ENCODE measurements at places on chromosomes 2 and 18. TPM values are rescaled to one million over a fixed set of nuclear protein-coding genes. Genes with fewer than 3 reads are reported as not detected.

PLGLB2 gene
- 2.4 TPM for total RNA-seq

MAP3K19 gene
- total RNA-seq, result not detected

UGT1A9 gene
- not detected for total RNA-seq

ACMSD gene
- not detected for total RNA-seq

TRIM54 gene
- total RNA-seq, result not detected

VWA3B gene
- 0.17 TPM for total RNA-seq

UGT1A5 gene
- not detected for total RNA-seq

EGR4 gene
- total RNA-seq, result not detected

- no peak for DNase-seq
These were observed 114.9 kb downstream of the GALNT13 start for GRCh38 chr2:153986488-153987229.

DNA sequence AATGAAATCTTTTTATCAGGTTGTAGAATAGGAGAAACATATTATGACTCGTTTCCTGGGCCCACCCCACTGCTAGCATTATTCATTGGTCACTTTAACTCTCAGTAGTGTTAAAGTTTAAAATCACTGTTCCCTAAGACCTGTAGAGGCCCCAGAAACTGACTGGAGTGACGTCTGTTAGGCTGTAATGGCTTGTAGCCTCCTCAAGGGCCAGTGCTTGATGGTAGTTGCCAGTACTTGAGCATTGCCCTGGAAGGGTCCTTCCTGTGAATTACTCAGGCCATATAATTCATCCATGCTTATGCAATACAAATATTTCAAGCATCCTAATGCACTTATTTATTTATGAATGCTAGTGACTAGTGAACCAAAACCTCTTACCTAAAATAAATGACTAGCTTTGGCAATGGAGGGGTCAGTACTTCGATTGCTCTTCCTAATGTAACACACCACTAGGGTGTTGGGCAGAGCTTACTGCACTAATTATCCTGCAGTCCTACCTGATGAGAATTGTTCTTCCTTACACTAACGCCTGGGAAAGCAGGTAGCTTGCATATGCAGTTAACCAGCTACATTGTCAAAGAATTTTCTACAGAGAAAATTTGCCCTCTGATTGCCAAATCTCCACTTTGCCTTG is 31.2 kb downstream of the ARHGAP25 start:
- no peak for DNase-seq

GRCh38 chr2:45280794-45281193 is 271.5 kb upstream of the SIX2 start:
- DNase-seq, result no peak

DNA sequence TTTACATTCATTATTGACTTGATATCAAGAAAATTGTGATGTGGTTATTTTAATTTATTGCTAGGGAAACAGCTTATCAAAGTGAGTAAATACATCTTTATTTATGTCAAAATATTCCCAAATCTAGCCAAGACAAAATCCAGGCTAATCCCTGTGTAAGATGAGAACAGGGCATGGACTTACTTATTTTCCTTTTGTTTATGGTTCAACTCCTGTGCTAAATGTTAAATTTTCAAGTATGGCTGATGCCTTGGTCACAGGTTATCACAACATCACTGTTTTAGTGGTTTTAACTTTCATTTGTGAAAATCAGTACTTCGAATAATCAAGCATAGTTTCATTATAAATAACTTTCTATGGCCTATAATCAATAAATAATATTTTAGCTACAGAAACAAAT is 657.0 kb upstream of the SYT4 start:
- DNase-seq, result no peak

- no peak for DNase-seq
These were observed 237.8 kb upstream of the RAB6C start for GRCh38 chr2:129741623-129742022.

- no peak for DNase-seq
These were observed 12.2 kb downstream of the MYOM1 start for GRCh38 chr18:3207565-3207964.

- no peak for DNase-seq
These were observed 521.8 kb upstream of the ID2 start for GRCh38 chr2:8159966-8160603.

GRCh38 chr2:148860037-148860436 is 15.0 kb upstream of the KIF5C start:
- no peak for DNase-seq

GRCh38 chr2:68435615-68436014 is 31.5 kb downstream of the FBXO48 start:
- DNase-seq, result no peak

DNA sequence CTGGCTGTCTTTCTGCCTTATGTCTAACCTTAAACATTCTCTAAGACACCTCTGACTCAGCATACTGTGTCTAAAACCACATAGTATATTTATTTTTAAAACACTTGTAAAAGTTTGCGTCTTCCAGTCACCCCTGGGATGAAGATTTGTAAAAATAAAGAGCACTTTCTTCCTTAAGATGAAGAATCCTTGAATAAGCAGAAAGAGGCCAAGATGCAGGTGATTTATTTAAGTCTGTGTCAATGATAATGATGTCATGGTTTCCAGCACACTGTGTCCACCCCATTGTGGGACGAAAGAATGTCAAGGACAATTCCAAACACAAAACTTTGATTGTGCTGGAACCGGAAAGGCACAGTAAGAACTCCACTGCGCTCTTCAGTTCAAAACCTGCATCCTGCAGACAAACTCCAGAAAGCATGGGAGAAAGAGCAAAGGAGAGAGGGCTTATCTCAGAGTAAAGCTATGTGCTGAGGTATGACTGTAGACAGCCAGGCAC is 92.9 kb downstream of the ZEB2 start:
- no peak for DNase-seq

DNA sequence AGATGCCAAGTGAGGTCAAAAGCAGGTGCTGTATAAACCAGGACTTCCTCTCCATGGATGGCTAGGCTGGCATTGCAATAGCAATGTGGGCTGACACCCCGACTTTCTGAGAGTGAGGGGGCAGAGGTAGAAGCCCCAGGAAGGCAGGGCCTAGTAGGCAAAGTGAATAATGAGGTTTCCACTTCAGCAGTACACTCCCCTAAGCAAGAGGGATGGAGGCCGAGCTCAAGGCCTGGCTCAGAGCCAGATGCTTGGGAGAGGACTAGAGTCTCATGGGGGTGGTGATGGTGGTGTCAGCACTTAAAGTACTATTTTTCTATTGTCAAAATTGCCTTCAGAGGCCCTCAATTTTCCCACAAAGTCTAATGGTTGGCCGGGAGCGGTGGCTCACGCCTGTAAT is 41.6 kb upstream of the HK2 start:
- DNase-seq, result no peak

DNA sequence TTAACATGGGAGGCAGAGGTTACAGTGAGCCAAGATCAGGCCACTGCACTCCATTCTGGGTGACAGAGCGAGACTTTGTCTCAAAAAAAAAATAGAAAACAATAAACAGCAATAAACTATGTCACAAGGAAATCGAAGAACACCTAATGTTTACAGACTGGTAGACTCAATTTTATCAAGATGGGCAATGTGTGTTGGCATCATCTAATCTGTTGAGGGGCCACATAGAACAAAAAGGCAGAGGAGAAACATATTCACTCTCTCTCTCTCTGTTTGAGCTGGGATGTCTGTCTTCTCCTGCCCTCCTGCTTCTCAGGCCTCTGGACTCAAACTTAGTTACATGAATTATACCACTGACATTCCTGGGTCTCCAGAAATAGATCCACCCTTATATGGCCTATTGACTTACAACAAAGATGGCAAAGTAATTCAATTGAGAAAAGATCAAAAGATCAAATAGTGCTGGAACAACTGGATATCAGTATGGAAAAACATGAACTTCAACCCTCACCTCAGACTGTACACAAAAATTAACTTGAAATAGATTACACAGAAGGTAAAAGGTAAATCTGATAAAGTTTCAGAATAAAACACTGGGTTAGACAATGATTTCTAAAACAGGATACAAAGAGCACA is 703.8 kb upstream of the CRIM1 start:
- no peak for DNase-seq

DNA sequence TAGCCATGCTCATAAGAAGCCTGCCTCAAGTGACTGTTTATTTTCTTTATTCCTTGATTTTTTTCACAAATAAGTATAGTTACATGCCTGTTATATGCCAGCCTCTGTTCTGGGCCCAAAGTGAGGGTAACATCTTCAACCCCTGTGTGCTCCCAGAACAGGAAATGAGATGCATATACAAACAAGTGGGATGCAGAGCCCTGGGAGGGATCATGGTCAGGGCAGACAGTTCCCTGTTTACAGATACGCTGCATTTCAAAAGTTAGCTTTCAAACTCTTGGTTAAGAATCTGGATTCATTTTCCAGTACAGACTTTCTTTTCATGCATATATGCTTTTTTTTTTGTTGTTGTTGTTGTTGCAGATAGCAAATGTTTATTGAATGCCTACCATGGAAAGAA is 24.4 kb downstream of the GPR39 start:
- DNase-seq, result no peak

GRCh38 chr2:65053199-65053598 is 3.0 kb upstream of the CEP68 start:
- no peak for DNase-seq

DNA sequence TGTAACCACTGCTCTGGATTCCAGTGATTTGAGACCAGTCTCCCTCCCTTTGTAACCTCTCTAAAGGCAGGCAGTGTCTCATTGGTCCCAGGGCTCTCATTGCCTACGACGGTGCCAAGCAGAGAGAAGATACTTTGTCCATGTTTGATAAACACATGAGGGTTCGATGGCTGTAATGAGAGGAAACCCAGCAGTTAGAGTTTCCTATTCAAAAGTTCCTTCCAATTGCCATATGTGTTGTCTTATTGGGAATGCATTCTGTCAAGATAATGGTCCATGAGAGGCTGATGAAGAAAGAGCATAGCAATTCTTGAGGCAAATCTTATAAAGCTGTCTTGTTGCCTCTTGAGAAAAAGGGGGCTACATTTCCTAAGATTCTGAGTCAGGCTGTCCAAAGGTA is 292.5 kb downstream of the LRRTM1 start:
- DNase-seq, result no peak

DNA sequence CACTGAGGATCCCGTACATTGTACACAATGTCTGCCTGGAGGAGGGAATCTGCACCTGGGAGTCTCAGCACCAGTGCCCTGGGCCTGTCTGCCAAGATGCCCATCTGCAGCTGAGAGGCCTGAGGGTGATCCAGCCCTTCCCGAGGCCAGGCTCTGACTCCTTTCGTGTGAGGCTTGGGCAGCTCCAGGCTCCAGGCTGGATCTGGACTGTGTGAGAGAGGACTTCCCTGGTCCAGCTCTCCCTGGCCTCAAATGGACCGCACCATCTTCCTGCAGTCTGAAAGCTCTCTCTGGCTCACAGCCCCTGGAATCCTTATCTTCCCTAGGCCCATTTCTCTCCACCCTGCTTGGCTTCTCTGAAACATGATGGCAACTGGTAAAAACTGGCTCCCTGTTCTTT is 324.6 kb downstream of the DYSF start:
- no peak for DNase-seq

Data from upper lobe of right lung (tissue), 1 donor.